ENCODE measurements at places on chromosomes 7 and 10.

GRCh38 chr7:121337398-121337797, 8.6 kb downstream of the WNT16 start:
- no peak for DNase-seq

GRCh38 chr10:28619455-28619854, 57.9 kb upstream of the BAMBI start:
- DNase-seq: no peak

- DNase-seq: no peak
These were observed 18.6 kb downstream of the PDE6C start for GRCh38 chr10:93630625-93631557.

DNA sequence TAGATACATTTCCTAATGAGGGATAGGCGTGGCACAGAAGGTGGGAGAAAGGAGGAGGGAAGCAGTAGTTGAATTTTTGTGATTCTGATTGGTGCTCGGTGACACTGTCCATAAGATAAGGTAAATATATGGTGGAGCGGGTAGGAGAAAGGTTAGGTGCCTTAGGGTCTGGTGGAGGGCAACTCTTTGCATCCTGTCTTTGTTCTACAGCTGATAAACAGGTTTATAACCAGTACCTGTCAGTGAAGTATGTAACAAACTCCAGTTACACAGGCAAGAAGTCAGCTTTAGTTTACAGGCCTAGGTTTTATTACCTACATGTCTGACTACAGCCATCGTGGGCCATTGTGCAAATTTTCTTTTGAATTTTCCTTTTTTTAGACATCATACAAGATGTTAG, 10.9 kb upstream of the FAM180A start:
- no peak for DNase-seq

DNA sequence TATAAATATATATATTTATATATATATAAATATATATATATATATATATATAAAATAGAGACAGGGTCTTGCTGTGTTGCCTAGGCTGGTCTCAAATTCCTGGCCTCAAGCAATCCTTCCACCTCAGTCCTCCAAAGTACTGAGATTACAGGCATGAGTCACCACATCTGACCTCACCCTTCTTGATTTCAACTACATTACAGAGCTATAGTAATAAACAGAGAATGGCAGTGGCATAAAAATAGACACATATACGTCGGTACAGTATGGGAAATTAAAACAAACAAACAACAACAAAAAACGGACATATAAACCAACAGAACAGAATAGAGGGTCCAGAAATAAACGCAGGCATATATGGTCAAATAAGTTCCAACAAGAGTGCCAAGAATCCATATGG, 77.6 kb upstream of the PPP1R3A start:
- DNase-seq: no peak

- DNase-seq: peak; percentile 39
These were observed 38.5 kb downstream of the CDK1 start for GRCh38 chr10:60816628-60817397.

DNA sequence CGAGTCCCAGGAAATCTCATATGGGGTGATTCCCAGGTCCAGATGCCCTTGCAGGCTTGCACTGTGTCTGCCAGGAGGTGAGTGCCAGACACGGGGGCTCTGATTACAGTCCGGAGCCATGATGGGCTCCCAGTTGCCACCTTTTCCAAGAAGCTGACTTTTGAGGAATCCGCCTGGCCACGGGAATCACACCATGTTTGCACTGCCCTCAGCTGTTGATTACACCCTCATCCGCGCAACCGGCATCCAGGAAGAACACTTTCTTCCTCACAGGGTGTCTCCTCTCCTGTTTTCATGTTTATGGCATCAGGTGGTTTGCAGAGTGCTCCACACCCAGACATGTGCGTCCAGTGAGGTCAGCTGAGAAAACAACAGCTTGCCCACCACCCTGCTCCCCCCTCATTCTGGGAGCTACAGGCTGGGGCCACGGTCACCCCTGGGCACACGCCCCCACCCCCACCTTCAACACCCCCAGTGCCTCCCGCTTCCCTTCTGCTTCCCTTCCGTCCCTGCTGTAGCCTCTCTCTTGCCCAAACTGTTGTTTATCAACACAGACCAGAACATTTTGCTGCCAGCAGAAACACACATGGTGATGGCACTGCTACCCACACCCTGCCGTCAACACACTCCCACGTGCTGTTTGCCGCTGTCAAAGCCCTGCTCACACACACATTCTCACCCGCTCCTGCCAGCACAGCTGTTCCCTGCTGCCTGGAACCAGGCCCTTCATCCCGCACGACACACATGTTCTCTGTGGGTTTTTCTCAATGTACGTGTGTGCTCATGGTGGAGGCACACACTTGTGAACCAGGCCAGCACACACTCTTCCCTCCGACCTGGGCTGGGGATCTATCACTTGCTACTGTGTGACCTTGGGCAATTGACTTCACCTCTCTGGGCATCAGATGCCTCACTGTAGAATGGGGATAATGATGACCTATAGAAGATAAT, 35.8 kb downstream of the DDIT4 start:
- no peak for DNase-seq

GRCh38 chr10:26858707-26859034, 2.1 kb downstream of the ABI1 start:
- no peak for DNase-seq

DNA sequence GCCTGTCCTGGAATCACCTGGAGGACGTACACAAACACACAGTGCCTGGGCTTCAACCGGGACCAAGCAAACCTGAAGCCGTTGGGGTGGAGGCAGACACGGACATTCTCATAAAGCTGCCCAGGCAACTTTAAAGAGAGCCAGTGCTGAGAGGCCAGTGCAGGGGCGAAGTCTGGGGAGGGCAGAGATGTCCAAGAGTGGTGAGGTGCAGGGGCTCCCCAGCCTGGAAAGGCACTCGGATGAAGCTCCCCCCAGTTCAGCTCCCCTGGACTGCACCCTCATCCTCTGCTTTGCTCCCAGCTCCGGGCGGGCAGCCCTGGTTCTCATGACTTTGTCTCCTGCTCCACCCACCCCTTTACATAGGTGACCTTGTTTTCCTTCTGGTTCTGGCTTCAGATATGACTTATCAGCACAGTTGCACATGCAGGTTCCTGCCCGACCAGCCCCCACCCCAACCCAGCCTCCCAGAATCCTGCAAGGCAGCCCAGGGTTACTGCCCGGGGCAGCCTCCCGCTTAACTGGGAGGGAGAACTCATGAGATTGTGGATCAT, 60.8 kb upstream of the EEPD1 start:
- DNase-seq: no peak

- DNase-seq: no peak
These were observed 48.2 kb downstream of the ARHGAP22 start for GRCh38 chr10:48556713-48557112.

- DNase-seq: no peak
These were observed 311.1 kb downstream of the INHBA start for GRCh38 chr7:41391818-41392217.

DNA sequence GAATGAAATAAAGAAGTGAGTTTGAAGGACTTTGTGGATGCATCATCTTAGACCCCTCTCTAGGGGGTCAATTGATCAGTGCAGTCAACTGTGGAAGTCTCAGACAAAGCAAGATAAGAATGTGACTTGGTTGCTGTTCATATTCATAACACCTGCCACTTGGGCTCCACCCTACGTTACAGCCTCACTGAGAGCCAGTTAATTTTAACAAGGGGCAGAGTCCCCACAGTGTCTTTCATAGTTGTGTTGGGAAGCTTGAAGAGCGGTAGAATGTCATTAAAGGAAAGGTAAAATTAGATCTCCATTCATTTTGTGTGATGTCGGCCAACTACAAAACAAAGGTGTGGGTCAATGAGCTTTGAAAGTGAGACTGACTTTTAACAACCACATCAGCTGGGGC, 442.1 kb upstream of the C7orf33 start:
- no peak for DNase-seq

GRCh38 chr10:77197544-77197943, 440.1 kb downstream of the KCNMA1 start:
- DNase-seq: no peak

- DNase-seq: no peak
These were observed 212.1 kb upstream of the GRB10 start for GRCh38 chr7:50994753-50995319.

DNA sequence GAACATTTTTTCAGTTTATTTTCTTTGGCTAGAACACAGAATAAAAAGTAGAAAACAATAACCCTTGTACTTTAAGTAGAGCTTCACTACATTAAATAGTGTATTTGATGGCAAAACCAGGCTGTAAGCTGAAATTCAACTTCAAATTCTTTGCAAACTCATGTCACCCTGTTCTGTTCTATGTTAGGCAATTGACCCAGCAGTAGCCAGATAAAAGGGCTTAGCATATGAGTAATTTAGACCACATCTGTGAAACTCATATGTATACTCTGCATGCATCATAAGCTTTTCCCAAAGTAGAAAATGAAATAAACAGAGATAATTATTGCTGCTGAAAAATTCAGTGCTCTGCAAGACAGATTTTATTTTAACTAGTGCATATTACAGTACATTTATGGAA, 150.2 kb downstream of the GNAI1 start:
- DNase-seq: no peak

DNA sequence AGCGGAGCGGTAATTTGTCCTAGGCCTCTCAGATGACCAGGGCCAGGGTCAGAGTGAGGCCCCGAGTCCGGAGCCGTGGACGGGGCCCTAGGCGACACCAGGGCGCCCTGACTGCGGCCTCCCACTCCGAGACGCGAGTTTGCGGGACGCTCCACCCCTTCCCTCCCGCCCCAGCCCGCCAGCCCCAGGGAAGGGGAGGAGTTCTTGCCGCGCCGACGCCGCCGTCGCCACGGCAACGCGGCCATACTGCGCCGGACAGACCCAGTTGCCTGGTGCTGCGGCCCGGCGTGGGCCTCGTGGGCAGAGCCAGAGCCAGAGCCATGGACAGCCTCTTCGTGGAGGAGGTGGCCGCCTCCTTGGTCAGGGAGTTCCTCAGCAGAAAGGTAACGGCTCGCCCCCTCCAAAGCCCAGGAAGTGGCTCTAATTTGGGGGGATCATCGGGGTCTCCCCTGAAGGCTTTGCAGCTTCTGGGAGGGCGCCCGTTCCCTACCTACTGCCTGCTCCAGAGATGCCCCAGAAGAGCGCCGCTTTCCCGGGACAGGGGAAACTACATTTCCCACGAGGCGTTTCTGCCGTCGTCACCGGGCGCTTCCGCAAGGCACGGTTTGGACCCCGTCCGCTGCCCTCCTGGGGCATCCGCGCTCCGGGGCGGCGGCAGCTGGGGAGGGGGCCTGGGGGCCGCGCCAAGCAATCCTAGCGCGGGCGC, at the start of gene MINDY4:
MINDY4 (plus strand) TSS at position 244 of the 706 bp plus-strand sequence; CDS start at position 321, 77 bp downstream.
- DNase-seq: no peak

DNA sequence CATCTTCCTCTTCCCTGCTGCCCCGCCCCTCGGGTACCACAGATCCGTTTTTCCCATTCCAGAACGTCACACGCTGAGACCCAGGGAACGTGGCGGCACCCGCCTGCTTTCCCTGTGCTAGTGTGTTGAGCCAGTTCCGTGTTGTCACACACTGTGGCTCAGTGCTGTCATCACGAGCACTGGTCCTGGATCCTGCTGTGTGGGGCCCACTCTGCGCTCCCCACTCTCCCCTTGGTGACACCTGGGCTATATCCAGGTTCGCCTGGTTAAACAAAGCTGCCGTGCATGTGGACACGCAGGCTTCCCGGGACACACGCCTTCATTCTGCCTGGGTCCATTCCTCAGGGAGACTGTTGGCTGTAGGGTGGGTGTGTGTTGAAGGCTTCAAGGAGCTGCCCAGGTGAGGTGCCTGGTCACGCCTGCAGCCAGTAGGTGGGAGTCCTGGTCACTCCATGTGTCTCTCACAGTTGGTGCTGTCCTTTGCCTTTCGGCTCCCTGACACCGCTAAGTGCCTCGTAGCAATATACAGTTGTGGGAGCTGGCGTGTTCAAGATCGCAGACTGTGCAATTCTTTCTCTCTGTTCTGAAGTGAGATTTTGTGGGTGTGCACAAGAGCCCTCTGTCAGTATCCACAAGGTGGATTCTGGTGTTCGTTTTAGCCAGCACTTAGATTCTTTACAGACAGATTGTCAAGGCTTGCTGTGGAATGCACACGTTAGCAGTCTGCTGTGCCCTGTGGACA, 88.6 kb downstream of the INPP5A start:
- DNase-seq: no peak

- no peak for DNase-seq
These were observed 692 bp downstream of the CARD11 start for GRCh38 chr7:3042861-3043489.

DNA sequence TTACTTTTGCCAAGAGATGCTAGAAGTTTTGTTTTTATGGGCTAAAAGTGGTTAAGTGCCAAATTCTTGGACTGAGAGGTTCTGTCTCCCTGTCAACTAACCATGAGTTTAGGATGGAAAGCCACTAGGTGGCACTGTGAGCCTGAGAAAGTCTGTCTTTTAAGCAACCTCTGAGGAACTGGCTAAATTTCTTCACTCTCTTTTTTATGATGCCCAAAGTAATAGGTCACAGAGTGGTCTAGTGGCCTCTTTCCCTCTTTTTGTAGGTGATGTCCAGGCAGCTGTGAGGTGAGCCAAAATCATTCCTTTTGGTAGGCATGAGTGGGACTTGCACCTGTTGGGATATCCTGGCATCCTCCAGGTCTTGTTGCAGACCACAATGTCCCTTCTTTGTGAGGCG, 56.8 kb downstream of the SND1 start:
- peak; percentile 23 for DNase-seq

- no peak for DNase-seq
These were observed 17.8 kb upstream of the ZKSCAN1 start for GRCh38 chr7:99997545-99998137.

- no peak for DNase-seq
These were observed 159.5 kb upstream of the ZMIZ1 start for GRCh38 chr10:78909221-78909620.

All from NCI-H1105 (cell line).